GM12865 (cell line): ENCODE measurements at places on chromosomes 6 and 20.

- no peak for DNase-seq
Observed at GRCh38 chr6:166826264-166826663, 130.1 kb downstream of the RNASET2 start.

- no peak for DNase-seq
Observed at GRCh38 chr20:50200482-50201104, 10.0 kb downstream of the CEBPB start.

- peak; percentile 73 for DNase-seq
Observed at GRCh38 chr20:51306521-51307358, 235.8 kb downstream of the NFATC2 start.

- DNase-seq: no peak
Observed at GRCh38 chr20:20217621-20218020, 150.3 kb upstream of the INSM1 start.

DNA sequence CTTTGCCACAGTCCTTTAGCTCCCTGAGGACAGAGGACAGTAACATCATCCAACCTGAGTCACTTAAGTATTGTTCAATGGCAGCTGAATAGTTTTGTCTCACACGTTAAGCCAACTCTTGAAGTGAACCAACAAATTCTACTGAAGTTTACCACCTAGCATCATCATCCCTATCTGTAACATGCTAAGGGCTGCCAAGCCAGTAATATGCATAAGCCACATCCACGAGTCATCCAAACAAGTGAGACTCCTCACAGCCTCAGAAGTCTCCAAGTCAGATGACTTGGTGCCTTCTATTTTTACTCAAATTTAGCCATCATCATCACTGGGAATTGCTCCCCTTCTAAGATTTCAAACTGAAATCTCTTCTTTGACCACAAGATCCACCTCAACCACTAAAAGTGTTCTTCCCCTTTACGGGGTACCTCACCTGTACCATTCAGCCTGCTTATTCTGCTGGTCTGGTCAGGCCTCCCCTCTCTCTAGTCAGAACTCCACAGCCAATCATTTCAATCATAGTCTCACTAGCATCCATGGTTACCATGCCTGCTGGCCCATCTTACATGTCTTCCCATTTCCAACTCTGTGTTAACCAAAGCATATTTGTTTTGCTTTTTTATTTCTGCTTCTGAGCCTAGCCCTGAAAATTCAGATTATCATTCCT, 73.7 kb downstream of the DTNBP1 start:
- DNase-seq: no peak

DNA sequence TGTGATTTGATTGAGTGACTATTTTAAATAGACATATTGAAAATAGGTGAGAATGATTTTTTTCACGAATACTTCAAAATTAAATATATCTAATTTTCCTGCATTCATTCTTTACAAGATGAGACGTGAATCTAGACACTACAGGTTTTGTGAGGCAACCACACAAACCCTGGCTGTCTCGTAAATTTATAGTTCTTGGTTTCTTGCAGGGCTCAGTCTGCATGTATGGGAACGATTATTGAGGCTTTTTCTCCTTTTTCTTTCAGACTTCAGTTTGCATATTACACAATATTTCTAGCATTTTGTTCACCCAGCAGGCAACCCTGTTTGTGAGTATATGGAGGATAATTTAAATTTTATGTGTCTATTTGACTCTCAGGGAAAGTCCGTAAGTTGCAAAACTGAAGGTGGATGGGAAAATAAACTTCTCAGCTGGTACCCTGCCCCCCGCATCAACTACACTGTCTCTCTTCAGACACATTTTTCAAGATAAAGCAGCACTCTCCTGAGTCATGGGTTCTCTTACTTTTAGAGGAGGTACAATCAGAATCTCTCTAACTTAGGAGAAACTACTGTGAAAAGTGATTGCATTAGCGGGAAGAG, 1349.3 kb downstream of the GRIK2 start:
- no peak for DNase-seq

- no peak for DNase-seq
Observed at GRCh38 chr6:168916576-168917211, 337.0 kb downstream of the THBS2 start.

DNA sequence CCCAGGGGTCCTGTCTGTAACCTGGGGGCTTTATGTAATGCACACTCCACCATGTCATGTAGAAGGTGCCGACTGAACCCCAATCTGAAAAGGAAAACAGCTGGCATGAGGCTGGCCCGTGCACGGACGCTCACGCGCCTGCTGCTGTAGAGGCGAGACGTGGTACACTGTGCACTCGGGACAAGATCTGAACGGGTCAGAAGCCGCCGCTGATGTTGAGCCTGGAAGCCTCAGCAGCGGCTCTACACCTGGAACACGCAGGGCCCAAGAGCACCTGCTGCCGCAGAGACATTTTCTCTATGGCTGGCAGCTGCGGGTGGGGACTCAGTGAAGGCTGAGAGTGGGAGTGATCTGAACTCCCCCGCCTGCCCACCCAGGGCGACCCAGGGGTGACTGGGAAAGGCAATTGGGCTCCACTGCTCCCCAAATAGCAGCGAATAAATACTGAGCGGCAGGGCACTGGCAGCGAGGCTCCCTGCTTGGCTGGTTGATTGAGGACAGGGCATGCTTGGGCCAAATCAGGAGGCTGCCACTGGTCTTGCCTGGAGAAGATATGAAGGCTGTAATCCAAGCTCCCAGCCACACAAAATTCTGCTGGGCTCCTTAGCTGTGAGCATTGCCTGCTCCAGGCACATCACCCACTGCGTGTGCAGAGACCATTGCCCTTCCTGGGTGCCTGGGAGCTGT, 2.5 kb upstream of the OGFR start:
- DNase-seq: no peak

- DNase-seq: no peak
Observed at GRCh38 chr6:134997133-134997995, 47.5 kb upstream of the ALDH8A1 start.

- DNase-seq: no peak
Observed at GRCh38 chr6:44390158-44390683, 2.7 kb downstream of the CDC5L start.

GRCh38 chr6:139409026-139409425, 34.6 kb upstream of the CITED2 start:
- DNase-seq: no peak

DNA sequence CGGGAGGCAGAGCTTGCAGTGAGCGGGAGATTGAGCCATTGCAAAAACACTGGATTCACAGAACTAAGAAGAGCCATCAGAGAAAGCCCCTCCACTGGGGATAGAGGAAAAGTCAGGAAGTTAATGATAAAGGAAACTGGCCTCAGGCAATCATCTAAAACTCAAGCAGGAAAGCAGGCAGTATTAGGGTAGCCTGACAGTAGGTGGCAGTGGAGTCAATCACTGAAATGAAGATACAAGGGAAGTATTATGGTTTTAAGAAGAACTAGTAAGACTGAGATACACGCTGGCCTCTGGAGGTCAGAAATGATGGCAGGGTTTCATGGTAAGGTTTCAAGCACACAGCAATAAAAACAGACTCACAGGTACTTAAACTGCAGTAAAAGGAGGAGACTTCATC, 578.3 kb downstream of the HACE1 start:
- DNase-seq: peak; percentile 16

DNA sequence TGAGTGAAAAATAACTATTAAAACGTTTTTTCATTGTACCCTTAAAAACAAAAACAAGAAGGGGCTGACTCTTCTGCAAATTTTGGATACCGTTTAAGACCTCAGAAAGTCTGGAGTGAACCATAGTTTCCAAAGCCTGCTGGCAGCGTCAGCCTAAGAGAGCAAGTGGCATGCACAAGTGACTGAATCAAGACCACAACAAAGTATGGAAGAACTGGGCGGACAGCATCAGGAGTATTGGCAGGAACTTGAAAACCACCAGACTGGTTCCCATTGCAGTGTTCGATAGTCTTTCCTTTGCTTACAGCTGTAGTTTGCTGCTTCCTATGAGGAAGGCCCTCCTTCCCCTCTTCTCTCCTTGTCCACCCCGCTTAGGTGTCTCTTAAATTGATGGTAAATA, 33.7 kb upstream of the MYLIP start:
- DNase-seq: no peak

DNA sequence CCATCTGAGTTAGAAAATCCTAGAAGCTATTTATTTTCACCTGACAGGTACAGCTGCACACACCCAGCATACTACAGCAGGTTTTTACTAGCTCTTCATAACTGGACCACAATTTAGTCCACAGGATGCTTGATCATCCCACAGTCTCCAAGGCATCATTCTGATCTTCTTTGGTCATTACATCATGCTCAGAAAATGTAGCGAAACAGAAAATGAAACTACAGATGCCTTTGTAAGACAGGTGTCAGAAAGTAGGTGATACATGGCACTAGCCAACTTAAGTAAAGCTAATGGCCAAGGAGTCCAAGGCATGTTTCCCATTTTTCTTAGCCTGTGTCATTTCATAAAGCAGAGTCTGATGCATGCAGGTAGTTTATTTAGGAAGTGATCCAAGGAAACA, 102.3 kb downstream of the HTR1B start:
- DNase-seq: peak; percentile 9

GRCh38 chr20:560680-561079, 17.1 kb upstream of the CSNK2A1 start:
- DNase-seq: no peak

DNA sequence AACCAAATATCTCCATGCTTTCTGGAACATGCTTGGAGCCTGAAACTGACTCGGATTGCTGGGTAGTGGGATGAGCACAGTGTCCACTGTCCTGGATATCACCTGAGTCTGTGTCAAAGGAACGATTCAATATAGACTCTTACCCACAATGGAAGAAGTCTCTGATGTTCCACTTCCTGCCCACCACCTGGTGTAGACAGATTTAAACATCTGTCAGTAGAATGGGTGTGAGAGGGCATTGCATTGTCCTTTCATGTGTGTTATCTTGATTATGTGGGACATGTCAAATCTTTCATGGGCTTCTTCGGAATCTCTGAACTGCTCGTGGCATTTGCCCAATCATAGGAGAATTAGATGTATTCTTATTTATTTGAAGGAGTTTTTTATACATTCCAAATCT, 20.8 kb downstream of the ULBP3 start:
- DNase-seq: no peak

GRCh38 chr6:151440930-151441329, 11.0 kb downstream of the RMND1 start:
- DNase-seq: peak; percentile 33

DNA sequence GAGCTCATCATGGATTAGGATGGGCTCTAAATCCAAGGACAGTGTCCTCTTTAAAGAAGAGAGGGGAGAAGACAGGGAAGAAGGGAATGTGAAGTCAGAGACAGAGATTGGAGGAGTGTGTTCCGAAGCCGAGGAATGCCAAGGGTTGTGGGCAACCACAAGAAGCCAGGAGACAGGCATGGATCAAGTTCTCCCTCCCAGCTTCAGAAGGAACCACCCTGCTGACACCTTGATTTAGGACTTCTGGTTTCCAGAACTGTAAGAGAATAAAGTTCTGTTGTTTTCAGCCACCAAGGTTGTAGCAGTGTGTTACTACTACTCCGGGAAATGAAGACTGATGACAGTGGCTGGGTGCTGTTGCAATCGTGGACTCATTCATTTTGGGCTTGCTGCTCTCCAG, 120.1 kb downstream of the RPS12 start:
- DNase-seq: no peak

DNA sequence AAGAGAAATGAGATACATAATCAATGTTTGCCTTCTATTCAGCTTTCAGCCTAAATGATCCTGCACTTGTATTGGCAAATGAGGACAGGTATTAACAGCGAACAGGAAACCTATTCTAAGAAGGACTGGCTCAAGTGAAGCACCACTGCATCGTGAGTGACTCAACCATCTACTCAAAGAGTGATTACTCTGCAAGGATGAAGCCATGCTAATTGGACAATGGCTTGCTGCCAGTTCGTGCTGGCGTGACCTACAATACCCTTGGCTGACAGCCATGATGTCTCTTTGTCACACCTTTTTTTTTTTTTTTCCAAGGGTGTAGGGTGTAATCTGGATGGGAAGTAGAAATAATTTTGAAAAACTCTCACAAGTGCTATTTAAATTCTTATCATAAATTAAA, 104.9 kb downstream of the GJA10 start:
- DNase-seq: no peak

DNA sequence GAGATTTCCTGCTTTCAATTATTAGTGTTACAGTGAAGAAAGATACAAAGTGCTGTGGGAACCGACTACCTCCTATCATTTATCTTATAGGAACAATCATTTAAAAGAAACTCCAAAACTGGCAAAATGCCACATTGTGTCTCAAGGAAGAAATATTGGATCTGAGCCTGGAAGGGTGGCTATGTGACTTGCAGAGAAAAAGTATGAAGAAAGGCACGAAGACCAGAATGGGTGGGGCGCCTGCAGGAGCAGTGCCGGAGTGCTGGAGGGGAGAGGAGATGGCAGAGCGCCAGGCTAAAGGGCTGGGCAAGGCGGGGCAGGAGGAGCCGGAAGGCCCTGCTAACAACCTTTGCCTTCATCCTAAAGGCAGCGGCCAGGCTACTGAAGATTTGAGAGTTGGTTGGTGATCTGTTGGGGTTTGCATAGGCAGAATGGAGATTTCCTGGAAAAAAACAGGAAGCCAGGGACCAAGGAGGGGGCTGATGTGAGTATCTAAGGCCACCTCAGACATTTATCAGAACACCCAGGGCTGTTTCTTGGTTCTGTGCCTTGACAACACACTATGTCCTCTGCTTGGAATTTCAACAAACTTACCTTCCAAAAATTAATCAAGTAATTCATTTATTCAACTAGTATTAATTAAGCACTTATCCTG, 125.6 kb downstream of the MAFB start:
- no peak for DNase-seq

- DNase-seq: no peak
Observed at GRCh38 chr20:59121714-59122565, 41.7 kb upstream of the ZNF831 start.

- DNase-seq: no peak
Observed at GRCh38 chr6:143967706-143968376, 40.2 kb downstream of the PLAGL1 start.

DNA sequence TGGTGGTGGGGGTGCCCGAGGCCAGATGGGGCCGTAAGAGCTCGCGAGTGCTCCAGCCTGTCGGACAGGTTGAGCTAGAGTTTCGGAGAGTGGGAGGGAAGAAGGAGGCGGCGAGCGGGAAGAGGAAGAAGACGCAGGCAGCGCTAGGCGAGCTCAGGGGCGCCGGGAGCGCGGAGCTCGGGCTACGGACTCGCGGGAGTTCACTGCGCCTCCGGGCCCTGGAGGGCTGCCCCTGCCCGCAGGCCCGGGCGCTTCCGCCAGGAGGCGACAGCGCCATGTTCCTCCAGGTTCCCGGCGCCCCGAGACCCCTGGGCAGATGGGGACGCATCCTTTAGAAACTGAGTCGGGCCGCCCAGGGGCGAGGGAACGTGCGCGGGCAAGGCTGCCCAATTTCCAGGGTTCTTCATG, 984 bp downstream of the TFAP2C start:
- DNase-seq: no peak

DNA sequence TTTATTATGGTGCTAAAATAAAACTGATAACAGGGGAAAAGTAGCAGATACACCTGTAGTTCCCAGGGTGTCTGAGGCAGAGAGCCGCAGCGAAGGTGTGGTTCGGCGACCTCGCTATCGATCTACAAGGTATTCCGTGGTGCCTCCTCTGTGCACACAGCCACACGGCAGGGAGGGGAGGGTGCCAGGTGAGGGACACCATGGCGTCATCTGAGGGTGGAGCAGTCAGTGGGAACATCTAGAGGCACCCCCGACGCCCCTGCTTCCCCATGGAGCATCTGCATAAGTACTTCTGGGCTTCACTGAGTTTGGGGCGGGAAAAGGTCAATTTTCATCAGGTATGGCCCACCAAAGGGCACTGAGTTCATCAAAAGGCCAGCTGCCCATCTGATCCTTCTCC, 243.3 kb downstream of the TAF4 start:
- no peak for DNase-seq

GRCh38 chr6:153489479-153489878, 358.4 kb upstream of the RGS17 start:
- DNase-seq: no peak

- DNase-seq: no peak
Observed at GRCh38 chr6:126015863-126016262, 29.5 kb downstream of the TRMT11 start.
